ENCODE measurements at places on chromosomes 3 and 15.

DNA sequence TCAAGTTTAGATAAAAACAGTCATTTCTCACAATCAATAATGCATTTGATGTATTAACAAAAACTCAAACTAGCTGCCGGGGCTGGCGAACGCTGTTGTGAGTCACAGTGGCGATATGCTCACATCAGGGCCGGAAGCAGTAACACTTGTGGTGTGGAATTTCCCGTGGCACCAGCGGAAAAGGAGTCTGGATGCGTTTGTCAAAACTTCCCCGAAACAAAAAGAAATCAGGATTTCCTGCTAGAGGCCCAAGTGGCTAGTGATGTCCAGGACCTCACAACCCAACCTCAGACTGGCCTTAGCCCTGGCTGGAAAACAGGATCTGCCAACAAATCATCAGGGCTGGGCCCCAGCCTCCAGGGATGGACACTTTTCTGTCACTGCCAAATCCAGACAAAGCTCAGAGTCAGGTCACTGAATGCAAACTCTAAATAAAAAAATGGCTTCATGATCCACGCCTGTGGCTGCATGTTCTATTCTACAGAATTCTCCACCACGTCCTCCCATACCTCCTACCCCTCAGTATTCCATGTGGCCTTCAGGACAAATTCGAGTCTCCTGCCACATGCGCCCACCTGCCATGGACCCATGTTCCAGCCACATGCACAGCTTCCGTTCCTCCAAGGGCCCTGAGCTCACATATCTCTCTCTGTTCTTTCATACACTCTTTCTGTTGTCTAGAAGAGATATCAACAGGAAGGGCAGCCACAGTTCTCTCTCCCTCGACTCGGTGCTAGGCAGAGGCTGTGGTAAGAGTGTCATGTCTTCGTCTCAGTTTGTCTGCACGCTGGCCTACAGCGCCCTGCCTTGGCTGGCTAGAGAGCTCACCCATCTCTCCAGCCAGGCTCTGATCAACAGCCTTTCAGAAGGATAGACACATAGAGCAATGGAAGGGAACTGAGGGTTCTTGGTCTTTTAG lies 35.4 kb downstream of the EHD4 start:
- no peak for DNase-seq

DNA sequence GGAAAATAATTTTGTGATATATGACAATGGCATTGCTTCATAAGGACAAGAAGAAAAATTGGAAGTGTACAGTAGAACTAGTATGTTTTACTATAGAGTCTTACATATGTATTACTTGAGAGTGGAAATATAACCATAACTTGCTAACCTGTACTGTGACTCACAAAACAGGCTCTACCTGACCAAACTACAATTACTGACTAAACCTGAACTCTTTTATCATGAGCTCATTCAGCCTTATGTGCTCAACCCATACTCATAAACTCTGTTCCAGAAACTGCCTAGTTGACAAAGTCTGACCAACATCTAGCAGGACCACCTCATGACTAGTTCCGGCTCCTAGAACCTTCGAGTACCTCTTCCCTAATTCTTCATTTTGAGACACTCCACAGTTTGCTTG lies 6.3 kb downstream of the CDIN1 start:
- no peak for DNase-seq

- no peak for DNase-seq
These were observed 94.3 kb downstream of the RAD18 start for GRCh38 chr3:8868996-8869395.

DNA sequence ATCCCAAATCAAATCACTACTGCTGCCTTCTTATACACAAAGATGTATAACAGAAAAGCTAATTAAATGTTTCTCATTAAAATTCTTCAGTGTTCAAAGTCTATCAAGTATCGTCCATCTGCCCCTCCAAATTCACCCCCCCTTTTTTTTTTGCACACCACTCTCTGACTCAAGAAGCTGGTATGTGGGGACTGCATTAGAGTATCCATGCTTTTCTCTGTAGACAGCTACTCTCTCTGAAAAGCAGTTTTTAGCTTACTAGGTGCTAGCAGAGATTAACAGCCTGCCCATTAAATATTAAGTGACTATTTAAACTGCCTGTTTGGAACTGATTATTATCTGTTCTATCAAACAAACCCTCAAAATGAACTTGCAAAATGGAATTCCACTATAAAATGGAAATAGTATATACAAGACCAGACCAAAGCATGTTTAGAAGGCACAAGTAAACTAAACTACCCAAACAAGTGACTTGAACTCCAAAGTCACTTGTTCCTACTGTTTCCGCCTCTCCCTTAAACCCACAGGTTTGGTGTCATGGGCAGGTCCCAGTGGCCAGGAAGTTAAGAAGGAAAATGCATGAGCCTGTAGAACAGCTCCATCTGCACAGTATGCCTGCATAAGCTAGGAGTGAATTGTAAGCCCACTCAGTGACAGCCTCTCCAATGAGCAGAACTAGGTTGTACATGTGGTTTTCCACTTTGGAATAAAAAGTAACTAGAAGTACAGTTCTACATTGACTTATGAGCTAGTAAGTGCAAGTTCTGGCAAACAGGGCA lies 32.5 kb downstream of the GBE1 start:
- DNase-seq = no peak

- DNase-seq = no peak
These were observed 77.1 kb downstream of the SEMA6D start for GRCh38 chr15:47794252-47794914.

DNA sequence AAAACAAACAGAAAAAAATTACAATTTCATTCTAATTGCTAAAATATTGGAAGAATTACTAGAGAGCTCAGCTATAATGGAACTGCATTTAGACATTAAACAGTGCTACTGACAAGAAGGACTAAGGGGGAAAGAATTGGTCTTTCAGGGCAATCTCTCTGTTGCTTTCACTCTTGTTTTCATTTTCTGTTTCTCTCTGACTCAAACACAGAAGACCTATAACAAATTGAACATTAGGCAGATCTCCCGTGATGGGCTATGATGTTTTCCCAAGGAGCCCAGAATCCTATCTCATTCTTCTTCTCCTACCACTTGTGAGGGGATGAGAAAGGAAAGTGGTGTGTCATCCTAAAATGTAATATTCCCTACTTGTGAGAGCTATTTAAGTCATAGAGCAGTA lies 358.0 kb upstream of the TGFBR2 start:
- no peak for DNase-seq

GRCh38 chr15:64807751-64808222 lies 17.7 kb downstream of the PIF1 start:
- DNase-seq = no peak

GRCh38 chr3:29978036-29978435 lies 628.4 kb upstream of the TGFBR2 start:
- peak; percentile 10 for DNase-seq

- peak; percentile 82 for DNase-seq
These were observed 134.7 kb downstream of the ADAMTS17 start for GRCh38 chr15:100207053-100207452.
